ENCODE measurements at places on chromosomes 12 and 14. TPM values are rescaled to one million over a fixed set of nuclear protein-coding genes. Genes with fewer than 3 reads are reported as not detected.

DNA sequence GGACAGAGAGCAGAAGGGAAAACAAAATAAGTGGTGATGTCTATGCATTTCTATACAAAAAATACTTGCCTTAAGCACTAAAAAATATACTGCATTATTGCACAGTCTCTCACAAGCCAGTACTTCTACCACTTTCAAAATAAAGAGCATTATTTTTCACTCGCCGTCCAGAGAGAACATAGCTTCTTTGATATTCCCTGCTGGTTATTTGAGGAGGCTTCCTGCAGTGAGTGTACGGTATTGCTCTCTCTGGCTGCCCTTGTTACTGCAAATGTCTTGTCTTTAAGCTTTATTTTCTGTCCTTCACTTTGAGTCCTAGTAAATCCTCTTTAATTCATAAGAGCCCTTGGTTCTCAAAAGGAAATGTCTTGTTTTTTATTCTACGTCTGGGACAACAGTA, 81.1 kb downstream of the EML1 start:
- DNase-seq = no peak

GRCh38 chr14:59331217-59331616, 134.0 kb downstream of the GPR135 start:
- no peak for DNase-seq

DNA sequence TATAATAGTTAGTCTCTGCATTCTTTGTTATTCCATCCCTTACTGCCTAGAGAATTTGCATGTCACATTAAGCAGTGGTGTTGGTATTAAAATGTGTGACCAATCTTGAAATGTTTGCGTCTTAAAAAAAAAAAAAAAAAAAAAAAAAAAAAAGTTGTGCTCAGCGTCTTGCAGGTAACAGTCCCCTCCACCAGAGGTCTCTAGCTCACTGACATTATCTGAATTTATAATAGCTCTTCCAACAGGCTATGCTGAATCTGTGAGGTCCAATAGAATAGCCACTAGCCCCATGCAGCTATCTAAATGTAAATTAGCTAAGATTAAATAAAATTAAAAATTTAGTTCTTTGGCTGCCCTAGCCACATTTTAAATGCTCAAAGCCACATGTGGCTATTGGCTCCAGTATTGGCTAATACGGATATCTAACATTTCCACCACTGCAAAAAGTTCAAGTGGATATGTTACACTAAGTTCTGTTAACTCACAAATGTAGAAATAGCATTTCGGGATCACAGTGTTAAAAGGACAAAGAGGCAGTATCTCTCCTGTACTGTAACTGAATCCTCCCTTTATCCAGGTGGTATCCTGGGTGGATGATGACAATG, 28.7 kb downstream of the NKX2-8 start:
- no peak for DNase-seq

DNA sequence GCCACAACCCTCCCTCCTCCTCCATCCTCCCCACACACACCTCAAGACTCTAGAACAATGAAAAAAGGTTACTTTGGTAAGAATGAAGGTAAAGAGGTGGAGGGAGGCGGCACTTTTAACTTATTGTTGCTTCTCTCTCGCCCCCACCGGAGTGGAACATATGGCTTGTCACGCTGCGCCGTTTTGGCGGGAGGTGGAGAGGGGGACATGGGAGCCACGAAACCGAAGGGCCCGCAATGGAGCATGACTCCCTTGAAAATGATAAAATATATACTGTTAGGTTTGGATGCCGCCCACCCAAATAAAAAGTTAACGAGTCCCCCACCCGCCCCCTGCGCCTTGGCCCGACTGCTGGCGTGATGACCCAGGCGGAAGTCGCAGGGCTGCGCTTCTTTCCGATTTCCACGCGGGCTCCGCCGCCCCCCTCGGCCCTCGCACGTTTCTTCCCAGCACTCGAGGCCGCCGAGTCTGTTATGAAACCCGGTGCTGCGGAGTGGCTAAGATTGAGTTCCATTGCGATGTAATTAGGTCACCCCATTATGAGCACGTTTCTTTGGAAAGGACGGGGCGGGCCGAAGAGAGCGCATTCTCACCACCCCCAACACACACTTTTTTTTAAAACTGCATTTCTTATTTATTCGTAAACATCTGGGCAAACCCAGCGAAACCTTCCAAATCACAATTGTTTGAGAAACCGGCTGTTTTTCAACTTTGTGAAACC, 1.4 kb upstream of the ZFP36L1 start:
- DNase-seq = peak; percentile 97

- DNase-seq = no peak
Observed at GRCh38 chr14:103684871-103685270, 30.4 kb downstream of the XRCC3 start.

The DPPA3 gene
- not detected for total RNA-seq

The COCH gene
- total RNA-seq = 12.2 TPM

The CYP46A1 gene
- 0.36 TPM for total RNA-seq

The GPR132 gene
- total RNA-seq = 1.9 TPM
